ENCODE measurements at places on chromosomes 6 and 20.

GRCh38 chr6:114142258-114142657, 171.3 kb upstream of the HDAC2 start:
- DNase-seq, result no peak

DNA sequence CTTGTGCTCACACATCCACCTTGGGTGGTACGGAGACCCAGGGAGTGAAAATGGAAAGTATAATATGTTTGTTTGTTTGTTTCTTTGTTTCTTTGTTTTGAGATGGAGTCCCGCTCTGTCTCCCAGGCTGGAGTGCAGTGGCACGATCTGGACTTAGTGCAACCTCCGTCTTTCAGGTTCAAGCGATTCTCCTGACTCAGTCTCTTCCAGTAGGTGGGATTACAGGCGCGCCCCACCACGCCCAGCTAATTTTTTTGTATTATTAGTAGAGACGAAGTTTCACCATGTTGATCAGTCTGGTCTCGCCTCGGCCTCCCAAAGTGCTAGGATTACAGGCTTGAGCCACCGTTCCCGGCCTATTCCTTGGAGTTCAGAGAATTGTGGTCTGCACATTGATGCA, 115.4 kb downstream of the TRIM27 start:
- DNase-seq, result no peak

- no peak for DNase-seq
Observed at GRCh38 chr6:766625-767024, 73.7 kb upstream of the EXOC2 start.

DNA sequence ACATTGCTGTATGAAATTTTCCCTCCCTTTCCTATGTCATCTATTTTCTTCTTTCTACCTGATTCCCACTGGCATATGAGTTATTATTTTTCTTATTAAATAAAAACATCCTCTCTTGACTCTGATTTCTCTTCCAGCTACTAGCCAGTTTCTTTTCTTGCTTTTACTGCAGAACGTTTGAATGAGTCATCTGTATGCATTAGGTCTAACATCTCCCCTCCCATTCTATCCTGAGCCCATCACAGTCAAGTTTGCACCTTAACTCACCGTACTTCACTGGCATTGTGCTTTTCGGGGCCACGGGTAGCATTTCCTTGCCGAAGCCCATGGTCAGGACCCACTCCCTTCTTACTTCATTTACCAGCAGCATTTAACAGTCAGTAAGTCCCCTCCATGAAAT, 65.7 kb downstream of the CARMIL1 start:
- no peak for DNase-seq

DNA sequence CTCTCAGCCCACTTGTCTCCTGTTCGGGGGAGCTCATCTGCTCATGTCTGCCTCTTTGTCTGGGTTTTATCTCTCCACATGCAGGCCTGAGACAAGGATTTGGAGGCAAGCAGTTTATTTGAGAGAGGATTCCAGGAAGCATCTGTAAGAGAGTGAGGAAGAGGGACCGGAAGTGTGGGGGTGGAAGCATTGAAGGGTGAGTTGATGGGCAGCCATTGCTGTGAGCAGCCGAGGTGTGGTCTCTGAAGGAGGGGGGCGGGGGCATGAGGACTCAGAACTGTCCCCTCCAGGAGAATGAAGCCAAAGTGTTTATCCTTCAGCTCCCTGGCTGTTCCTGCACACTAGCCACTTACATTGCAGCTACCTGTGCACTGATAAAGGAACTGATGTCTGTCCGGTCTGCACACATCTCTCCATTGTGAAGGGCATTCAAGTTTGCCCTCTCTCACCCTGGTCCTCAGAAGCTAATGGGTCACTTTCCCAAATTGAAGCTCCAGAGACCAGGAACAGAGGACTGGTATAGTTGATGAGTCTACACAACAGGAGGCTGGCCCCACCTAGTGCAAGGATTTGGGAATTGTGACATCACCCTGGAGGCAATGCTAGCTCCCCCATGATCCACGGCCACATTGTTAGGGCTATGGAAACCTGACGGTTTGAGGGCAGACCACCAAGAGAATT, 100.5 kb upstream of the FOXA2 start:
- DNase-seq, result no peak

- DNase-seq, result no peak
Observed at GRCh38 chr6:26477426-26477825, 19.7 kb downstream of the BTN2A1 start.

- peak; percentile 89 for DNase-seq
Observed at GRCh38 chr6:53734473-53735299, 60.1 kb upstream of the LRRC1 start.

- no peak for DNase-seq
Observed at GRCh38 chr20:57658833-57659516, 38.7 kb upstream of the ZBP1 start.

DNA sequence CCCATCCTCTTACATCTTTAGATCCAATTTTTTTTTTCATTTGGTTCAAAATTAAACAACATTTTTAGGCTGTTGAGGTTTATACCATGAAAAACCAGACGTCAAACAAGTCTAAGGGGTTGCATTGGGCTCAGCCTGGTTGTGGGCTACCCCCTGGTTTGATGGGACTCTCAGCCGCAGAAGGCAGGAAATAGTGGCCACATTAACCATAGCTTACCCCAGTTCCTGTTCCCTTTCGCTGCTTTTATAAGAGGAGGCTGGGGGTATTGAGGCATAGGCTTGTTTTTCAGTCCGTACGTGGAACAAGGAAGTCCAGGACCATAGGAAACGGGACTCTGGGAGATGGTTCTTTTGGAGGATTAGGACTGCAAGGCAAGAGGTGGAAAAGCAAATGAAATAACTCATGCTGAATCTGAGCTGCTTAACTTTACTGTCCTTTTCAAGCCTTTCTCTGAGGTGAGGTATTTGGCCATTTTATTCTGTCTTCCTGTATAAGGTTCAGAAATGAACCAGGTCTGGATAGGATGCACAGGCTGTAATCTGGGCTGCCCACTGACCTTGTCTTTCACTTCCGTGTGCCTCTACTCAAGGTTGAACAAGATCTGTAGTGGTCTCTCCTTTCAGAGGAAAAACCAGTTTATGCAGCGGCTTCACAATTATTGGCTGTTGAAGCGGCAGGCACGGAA, 7.7 kb downstream of the BRPF3 start:
- no peak for DNase-seq

GRCh38 chr6:130050230-130050629, 31.8 kb downstream of the L3MBTL3 start:
- DNase-seq, result no peak

GRCh38 chr6:41626917-41627316, 11.4 kb upstream of the MDFI start:
- DNase-seq, result no peak

GRCh38 chr6:3625980-3626563, 125.4 kb downstream of the PXDC1 start:
- DNase-seq, result no peak

GRCh38 chr6:160108077-160108476, 13.5 kb upstream of the SLC22A1 start:
- no peak for DNase-seq

GRCh38 chr6:92427453-92427852, 991.9 kb downstream of the EPHA7 start:
- DNase-seq, result no peak

GRCh38 chr6:156879186-156879585, 102.0 kb downstream of the ARID1B start:
- no peak for DNase-seq

Data from fibroblast of skin of right quadriceps (primary cell).